ENCODE measurements at places on chromosomes 16 and 17.

GRCh38 chr16:83023640-83024039 lies 396.9 kb downstream of the CDH13 start:
- DNase-seq, result no peak

GRCh38 chr17:79322211-79323123 lies 247.8 kb downstream of the ENGASE start:
- no peak for DNase-seq

- no peak for DNase-seq
Observed at GRCh38 chr16:51636920-51637769, 486.1 kb upstream of the SALL1 start.

- no peak for DNase-seq
Observed at GRCh38 chr17:32684087-32684958, 192.6 kb downstream of the MYO1D start.

- no peak for DNase-seq
Observed at GRCh38 chr16:19864566-19864965, 20.1 kb downstream of the GPRC5B start.

- DNase-seq, result no peak
Observed at GRCh38 chr17:83152227-83152744, 72.9 kb downstream of the METRNL start.

DNA sequence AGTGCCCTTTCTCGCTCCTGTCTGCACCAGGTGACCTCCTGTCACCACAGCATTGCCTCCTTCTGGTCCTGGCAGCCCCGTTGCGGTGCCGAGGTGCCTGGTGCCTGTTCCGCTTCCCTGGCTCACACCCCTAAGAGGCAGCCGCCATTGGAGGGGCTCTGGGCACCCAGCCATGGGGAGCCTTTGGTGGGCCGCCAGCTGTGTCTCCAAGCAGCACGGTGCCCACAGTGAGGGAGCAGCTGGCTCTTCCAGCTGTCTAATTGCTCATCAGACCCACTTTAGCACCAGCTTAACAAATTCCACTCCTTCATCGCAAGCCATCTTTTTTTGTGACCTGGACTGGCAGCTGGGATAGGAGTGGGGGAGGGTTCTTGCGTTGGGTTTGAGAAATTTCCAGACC lies 276.1 kb downstream of the SNX29 start:
- DNase-seq, result no peak

GRCh38 chr17:15348021-15348420 lies 6.6 kb upstream of the TEKT3 start:
- DNase-seq, result no peak
